Astrocyte of the cerebellum (primary cell): ENCODE measurements at places on chromosomes 7 and 10.
A peak's percentile ranks its signal among the peaks of the same experiment; 100 is the strongest.

DNA sequence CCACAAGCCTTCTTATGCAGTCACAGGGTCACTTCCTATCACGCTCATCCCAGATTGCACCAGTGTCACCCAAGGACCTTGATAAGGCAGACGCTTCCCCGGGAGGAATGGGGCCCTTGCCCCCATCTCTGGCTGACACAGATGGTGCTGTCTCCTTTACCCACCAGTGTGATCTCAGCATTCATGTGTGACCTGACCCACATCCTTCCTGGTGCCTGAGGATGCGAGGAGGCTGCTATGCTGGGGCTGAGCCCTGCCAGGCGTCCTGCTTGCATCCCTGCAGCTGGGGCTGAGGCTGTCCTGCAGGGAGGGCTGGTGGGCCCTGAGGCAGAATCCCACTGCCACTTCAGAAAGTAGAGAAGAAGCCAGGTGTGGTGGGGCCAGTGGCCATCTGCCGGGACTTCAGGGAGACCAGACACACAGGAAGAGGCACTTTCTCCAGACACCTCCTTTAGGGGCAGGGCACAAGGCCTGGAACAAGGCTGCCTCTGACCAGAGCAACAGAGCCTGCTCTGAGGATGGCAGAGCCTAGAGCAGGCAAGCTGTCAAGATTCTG is 35.3 kb downstream of the RASGEF1A start:
- no peak for DNase-seq

GRCh38 chr7:7352845-7353244 is 170.5 kb downstream of the C1GALT1 start:
- no peak for DNase-seq

- no peak for DNase-seq
Observed at GRCh38 chr7:110685899-110686298, 405.0 kb upstream of the LRRN3 start.

DNA sequence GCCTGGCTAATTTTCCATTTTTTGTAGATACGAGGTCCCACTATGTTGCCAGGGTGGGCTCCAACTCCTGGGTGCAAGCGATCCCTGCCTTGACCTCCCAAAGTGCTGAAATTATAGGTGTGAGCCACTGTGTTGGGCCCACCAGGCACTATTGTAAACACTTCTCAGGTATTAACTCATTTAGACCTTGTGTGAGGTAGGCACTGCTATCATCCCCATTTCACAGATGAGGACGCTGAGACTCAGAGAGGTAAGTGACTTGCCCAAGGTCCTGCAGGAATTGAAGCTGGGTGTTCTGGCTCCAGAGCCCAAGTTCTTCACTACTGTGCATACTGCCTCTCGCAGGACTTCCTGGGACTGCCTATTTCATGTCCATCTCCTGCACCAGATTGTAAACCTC is 67.1 kb upstream of the SYPL1 start:
- DNase-seq = no peak

GRCh38 chr10:11448545-11449244 is 162.8 kb downstream of the USP6NL start:
- no peak for DNase-seq

- no peak for DNase-seq
Observed at GRCh38 chr10:45599021-45599603, 73.5 kb downstream of the ZFAND4 start.

DNA sequence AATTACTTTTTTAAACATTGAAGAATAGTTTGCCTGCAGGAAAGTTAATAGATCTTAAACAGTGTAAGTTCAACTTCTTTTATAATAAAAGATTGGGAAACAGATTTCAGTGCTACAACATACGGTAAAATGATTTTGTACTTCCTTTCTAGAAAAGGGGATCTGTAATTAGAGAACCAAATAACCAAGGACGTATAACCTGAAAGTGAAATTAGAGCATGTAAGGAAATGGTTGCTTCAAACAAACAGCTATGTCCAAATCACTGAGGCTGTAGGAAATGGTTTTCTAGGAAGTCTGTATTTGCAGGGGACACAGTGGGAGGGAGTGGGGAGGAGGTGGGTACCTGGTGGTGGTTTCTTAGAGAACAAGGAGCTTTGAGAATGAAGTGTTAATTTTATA is 57.9 kb upstream of the EXOC6 start:
- DNase-seq = no peak

- peak; percentile 2 for DNase-seq
Observed at GRCh38 chr7:14381306-14381705, 391.8 kb upstream of the ETV1 start.

GRCh38 chr10:69663369-69663947 is 33.4 kb downstream of the FAM241B start:
- no peak for DNase-seq

DNA sequence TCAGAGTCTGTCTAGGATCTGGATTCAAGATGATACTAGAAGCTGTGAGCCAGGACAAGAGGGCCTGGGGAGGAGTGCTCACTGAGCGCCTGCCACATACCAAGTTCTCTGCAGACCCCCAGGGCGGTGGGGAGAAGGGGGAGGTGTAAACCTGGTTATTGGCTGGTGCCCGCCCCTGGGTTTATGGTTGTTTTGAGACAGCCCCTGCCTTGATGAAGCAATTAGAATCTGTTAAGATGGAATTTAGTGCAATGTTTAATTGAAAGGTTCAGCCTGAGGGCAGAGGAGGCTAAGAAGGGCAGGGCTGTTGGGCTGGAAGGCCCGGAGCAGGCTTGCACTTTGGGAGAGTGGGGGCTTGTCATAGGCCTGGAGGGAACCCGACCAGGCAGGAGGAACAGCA is 42.7 kb downstream of the PRF1 start:
- no peak for DNase-seq
